ENCODE measurements at places on chromosomes 7 and 10.

DNA sequence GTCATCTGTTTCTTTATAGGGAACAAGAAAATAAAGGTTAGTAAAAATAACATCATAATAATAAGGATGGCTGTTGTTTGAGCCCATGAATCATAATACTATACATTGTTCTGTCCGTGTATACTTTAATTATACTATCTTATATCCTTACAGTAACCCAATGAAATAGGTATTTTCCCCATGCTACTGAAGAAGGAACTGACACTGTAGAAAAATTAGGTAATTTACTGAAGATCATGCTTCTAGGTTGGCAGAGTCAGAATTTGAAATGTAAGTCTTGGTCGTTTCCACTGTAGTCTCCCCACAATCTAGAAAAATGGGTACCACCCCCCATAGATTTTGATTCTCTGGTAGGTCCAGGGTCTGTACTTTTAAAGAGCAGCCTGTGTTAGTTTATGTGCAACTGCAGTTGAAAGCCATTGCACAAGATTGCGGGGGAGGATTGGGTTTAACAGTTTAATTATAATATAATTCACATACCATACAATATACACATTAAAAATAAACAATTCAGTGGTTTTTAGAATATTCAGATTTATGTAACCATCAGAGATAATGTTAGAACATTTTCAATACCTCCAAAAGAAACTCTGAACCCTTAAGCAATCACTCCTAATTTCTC is 47.7 kb downstream of the SHOC2 start:
- DNase-seq, result no peak

GRCh38 chr10:28492116-28492920 is 40.6 kb upstream of the WAC start:
- DNase-seq, result no peak

- peak; percentile 22 for DNase-seq
Measured at GRCh38 chr10:131703541-131703940, 197.3 kb upstream of the PPP2R2D start.

DNA sequence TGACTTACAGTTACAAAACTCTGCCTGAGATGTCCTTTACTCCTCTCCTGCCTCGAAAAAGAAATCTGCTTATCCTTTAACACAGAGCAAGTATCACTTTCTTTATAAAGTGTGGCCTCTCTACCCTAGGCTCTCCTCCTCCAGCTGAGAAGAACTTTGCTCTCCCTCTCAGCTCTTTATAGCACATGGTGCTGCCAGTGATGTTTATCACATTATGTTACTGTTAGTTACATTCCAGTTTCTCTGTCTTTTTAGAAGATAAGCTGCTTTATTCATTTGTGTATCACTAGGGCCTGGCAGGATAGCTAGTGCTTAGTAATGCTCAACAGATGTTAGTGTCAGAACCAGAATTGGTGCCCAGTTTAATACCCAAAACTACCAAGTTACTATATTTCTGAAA is 41.1 kb upstream of the TMEM229A start:
- no peak for DNase-seq

DNA sequence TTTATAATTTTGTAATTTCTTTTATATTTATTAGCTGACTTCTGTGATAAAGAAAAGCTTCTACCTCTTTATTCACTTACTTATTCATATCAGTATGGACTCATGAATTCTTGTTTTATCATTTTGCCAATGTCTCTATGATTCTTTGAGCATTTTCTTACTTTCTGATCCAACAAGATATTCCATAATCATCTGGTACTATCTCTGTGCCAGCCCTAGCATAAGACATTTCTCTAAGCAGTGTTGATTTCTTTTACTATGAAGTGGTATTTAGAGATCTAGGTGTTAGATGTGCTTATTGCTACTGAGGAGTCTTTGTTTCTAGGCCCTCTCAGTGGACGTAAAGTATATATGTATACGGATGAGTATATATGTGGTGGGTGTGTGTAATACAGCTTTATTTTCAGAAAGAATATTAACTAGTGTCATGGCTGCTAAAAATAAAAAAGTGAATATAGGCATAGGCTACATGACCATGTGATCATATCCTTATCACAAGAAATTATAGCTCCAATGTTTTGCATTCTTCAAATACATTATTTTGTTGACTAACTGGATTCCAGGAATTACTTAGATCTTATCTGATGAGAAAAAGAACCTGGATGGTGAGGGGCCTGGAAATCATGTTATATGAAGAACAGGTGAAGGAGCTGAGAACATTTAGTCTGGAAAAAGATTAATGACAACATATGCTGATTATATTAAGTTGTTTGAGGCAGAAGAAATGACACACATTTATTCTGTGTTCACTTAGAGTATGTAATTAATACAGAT is 13.1 kb downstream of the PHTF2 start:
- DNase-seq, result no peak

DNA sequence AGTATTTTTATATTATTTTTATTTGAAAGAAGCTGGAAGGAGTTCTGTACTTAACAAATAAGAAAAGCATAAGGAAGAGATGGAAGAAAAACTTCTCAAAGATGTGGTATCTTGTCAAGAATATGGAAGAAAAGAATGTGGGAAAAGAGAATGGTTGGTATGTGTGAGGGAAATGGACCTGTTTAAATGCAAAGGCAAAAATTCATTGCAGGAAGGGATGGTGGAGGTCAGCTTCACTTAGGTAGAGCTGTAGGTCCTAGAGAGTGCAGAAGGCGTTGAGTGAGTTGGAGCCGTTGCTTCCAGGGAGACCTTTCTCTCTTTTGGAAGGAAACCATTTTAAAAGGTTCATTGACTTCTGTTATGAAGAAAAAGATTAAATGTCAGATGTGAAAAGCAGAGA is 107.3 kb downstream of the EXOC4 start:
- no peak for DNase-seq

- DNase-seq, result no peak
Measured at GRCh38 chr10:73251683-73252444, 580 bp downstream of the MRPS16 start.

DNA sequence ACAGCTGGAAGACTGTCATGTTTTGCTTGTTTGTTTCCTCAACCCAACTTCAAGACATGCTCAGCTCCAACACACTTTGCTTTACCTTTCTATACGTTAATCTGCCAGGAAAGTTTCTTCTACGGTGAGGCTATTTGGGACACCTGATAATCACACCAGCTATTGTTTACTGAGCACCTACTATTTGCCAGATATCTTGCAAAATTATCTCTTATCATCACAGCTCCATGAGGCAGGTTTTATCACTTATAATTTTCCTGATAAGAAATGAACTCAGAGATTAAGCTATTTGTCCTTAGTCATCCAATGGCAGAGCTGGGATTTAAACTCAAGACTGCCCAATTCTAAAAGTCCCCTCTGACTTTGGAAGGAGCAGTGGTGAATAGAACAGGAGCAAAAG is 117.4 kb downstream of the CREB5 start:
- DNase-seq, result no peak

- DNase-seq, result no peak
Measured at GRCh38 chr7:96287132-96287531, 34.8 kb downstream of the SLC25A13 start.

- DNase-seq, result no peak
Measured at GRCh38 chr7:30708412-30708811, 26.2 kb upstream of the CRHR2 start.

GRCh38 chr7:2800931-2801688 is 43.0 kb downstream of the GNA12 start:
- DNase-seq, result no peak

DNA sequence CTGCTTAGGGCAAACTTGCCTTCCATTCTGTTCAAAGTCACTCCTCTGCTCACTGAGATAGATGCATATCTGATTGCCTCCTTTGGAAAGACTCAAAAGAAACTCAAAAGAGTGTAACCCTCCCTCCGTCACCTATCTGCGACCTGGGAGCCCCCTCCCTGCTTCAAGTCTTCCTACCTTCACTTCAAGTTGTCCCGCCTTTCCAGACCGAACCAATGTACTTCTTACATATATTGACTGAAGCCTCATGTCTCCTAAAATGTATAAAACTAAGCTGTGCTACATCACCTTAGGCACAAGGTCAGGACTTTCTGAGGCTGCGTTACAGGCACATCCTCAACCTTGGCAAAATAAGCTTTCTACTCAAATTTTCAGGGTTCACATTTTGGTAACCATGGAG is 77.4 kb upstream of the C1GALT1 start:
- DNase-seq, result no peak

GRCh38 chr7:121831351-121831750 is 41.6 kb upstream of the PTPRZ1 start:
- DNase-seq, result no peak

DNA sequence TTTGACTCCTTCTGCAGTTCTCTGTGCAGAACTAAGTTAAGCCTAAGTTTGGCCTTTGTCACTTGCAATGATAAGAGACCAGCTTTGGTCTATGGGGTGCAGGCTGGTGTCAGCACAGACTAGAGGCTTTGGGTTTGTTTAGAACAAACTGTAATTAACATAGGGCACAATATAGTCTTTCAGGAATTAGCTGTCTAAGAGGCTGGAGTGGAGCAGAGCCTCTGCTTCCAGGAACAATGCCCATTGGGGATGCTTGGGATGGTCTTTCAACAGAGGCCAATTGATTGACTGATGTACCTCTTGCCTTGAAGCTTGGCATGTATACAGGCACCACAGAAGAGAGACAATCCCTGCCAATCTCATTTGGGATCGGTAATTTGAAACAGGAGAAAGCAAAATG is 4.7 kb downstream of the SUFU start:
- DNase-seq, result no peak

GRCh38 chr7:17781491-17782215 is 158.6 kb downstream of the SNX13 start:
- no peak for DNase-seq

- DNase-seq, result no peak
Measured at GRCh38 chr7:11760372-11760771, 71.6 kb downstream of the THSD7A start.

GRCh38 chr7:95027234-95027872 is 120.0 kb downstream of the PPP1R9A start:
- DNase-seq, result no peak
